ENCODE measurements at places on chromosomes 16 and 17.

DNA sequence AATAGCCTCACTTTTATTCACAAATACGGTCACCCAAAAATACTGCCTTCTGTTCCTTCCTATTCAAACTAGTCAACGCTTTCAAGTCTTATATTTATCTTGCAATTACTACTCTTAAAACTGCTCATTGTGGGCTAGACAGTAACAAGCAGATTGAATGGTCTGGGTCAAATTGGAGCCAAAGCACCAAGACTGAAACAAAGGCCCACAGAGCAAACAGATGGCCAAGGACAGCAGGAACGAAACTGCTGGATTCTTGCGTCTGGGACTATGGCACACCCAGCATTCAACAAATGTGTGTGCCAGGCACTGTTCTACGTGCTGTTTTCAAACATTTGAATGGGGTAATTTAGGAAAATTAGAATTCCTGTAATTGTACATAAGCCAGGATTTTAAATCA is 250.1 kb upstream of the PSMD7 start:
- no peak for DNase-seq

- DNase-seq, result no peak
These were observed at the start of gene DHRS7C for GRCh38 chr17:9790889-9791876. TSS of gene DHRS7C (minus strand) at chr17:9791592. CDS start at chr17:9791284, 308 bp downstream.

- no peak for DNase-seq
These were observed 863 bp downstream of the ADPRM start for GRCh38 chr17:10698096-10698818.

- DNase-seq, result peak; percentile 49
These were observed 38.5 kb downstream of the TBC1D16 start for GRCh38 chr17:79997011-79997660.

DNA sequence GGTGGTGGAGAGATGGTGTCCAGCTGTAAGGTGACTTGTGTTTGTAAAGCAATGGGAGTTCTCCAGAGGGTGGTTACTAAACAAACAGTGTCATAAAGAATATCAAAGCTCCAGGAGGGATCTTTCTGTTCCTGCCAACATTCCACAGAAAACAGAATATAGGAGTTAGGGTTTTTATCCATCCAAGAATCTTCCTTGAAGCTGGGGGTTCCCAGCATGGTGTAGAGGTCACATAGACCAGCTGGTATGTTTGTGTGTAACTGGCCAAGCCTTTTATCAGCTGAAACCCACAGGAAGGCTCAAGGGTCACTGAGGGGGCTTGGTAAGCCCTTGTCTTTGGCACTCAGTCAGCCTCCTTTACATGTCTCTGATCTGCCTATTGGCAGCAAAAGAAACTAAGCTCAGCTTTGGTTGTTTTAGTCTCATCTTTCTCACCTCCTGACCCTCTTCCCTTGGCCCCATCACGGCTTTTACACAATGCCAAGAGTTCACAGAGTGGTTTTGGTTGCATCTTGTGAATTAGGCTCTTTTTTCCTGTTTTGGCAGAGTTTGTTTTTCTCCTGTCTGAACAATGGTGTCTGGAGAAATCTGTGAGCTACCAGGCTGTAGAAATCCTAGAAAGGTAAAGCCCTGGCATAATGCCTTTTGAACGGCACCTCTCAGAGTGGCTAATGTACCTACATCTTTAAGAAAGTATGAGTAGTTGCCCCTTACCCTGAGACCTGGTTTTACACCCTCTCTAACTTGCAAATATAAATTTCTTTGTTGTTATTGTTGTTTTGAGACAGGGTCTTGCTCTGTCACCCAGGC is 4.6 kb downstream of the CNTD1 start:
- no peak for DNase-seq

All from activated CD8-positive, alpha-beta memory T cell treated with anti-CD3 and anti-CD28 coated beads for 48 hours (primary cell).